Activated CD4-positive, alpha-beta T cell treated with anti-CD3 and anti-CD28 coated beads, Interleukin-2, Interleukin-6, amounts not matched to agents 100 ng/mL and 50 ng/mL, durations not matched to agents 16 hours and 8 hours (primary cell): ENCODE measurements at places on chromosomes 7 and 10.
A peak's percentile ranks its signal among the peaks of the same experiment; 100 is the strongest.

DNA sequence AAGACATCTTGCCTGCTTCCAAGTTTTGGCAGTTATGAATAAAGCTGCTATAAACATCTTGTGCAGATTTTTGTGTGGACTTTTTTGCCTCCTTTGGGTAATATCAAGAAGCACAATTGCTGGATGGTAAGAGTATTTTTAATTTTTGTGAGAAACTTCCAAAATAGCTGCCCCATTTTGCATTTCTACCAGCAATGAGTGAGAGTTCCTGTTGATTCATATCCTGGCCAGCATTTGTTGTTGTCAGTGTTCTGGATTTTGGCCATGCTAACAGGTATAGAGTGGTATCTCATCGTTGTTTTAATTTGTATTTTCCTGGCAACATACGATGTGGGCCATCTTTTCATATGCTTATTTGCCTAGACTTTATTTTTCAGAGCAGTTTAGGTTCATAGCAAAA lies 53.9 kb downstream of the BTAF1 start:
- no peak for DNase-seq

- DNase-seq = no peak
These were observed 60.5 kb downstream of the POM121L12 start for GRCh38 chr7:53095731-53096501.

- no peak for DNase-seq
These were observed 33.2 kb downstream of the CNNM2 start for GRCh38 chr10:102951316-102951715.

GRCh38 chr10:19541299-19541698 lies 274.9 kb upstream of the PLXDC2 start:
- no peak for DNase-seq

DNA sequence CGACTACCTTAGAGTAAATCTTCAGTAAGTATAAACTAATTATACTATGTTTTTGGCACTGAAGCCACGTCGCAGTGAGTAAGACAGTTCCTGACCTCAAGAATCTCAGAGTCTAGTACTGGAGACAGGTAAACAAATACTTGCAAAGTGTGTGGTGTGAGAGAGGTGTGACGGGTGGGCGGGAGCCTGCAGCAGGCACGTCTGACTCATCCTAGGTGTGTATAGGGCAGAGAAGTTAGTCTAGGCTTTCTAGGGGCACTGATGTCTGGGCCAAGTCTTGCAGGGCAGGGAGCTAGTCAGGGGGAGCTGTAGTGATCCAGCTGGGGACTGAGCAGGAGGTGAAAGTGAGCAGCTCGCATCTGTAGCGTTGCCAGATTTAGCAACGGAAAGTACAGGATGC lies 35.9 kb upstream of the SFTPD start:
- peak; percentile 69 for DNase-seq

DNA sequence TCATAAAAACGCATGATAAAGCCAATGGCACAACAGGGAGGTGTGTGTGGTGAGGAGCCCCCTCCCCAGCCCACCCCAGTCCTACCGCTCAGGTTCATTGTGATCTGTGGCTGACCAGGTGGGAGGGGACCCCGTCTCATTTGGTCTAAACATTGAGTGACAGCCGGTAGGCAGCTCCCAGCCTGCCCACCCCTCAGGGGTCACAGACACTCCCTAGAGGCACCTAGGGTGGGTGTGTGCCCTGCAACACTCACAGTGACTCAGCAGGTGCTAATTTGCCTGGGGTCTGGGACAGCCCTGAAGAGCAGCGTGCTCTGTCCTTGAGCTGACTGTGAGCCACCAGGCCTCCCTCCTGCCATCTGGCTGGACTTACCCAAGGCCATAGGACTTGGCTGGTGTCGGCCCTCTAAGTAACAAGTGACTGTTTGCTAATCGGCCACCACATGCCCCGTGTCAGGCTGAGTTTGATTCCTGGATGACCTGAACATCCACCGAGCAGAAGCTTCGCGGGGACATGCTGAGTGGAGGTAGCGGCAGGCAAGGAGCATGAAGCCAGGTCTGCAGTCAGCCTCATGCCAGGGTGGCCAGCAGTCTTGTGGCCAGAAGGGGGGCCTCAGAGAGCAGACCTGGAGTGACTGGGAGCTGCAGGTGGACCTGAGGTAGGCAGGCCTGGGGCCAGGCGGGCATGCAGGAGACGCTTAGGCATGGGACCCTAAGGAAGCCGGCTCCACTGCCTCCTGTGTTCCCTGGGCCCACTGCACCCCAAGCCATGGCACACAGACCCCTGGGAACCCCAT lies 282.3 kb upstream of the SHH start:
- DNase-seq = no peak

- DNase-seq = no peak
These were observed 83.5 kb upstream of the FZD1 start for GRCh38 chr7:91180746-91181145.

DNA sequence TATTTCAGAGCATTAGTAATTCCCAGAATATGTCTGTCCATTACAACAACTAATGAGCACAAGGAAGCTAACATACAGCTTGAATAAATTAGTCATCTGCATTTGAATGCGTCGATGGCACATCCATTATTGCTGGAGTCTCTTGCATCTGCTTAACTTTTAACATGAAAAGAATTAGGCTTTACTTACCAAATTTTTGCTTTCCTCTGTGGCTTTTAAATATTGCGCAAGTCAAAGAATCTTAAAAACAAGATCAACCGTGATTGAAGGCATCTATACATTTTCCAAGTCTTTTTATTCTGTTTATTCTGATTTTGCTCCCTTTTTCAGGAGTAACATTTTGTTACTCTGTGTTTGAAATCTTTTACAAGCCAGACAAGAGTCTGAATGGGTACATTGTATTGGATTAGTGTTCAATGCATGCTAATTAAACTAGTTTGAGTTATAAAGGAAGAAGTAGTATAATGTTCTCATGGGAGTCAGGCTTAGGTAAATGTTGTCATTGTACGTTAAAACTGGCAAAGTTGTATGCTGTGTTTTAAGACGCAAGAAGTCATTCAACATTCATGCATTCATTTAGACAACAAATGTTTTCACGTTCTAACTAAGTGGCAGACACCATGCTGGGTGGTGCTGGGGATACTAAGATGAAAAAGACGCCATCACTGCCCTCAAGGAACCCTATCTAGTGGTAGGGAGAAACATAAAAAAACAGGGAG lies 4.0 kb upstream of the CACNB2 start:
- DNase-seq = no peak

DNA sequence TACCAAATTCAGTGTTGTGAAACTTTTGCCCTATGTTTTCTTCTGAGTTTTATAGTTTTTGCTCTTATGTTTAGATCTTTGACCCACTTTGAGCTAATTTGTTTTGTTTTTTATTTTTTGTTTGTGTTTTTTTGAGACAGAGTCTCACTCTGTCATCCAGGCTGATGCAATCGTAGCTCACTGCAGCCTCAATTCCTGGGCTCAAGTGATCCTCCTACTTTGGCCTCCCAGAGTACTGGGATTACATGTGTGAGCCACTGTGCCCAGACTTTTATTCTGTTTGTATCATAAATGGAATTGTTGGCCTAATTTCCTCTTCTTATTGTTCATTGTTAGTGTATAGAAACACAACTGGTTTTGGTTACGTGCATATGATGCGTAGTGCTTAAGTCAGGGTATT lies 43.2 kb upstream of the ZMIZ2 start:
- no peak for DNase-seq

DNA sequence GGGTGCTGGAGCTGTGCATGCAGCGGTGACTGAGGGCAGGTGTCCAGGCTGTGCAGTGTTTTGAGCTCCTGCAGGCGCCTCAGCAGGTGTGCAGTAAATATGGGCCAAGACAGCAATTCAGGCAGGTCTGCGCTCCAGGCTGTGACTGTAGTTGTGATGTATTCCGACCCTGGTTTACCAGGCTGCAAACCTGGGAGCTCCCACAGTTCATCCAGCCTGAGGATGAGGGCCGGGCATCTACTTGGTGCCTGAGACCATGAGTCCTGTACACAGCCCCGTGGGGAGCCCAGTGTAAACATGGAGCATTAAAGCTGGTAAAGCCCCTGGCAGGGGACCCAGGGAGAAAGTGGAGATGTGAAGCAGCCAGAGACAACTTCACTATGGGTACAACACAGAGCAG lies 82.8 kb downstream of the VOPP1 start:
- DNase-seq = no peak

- no peak for DNase-seq
These were observed 6.1 kb downstream of the TBATA start for GRCh38 chr10:70779088-70779487.

DNA sequence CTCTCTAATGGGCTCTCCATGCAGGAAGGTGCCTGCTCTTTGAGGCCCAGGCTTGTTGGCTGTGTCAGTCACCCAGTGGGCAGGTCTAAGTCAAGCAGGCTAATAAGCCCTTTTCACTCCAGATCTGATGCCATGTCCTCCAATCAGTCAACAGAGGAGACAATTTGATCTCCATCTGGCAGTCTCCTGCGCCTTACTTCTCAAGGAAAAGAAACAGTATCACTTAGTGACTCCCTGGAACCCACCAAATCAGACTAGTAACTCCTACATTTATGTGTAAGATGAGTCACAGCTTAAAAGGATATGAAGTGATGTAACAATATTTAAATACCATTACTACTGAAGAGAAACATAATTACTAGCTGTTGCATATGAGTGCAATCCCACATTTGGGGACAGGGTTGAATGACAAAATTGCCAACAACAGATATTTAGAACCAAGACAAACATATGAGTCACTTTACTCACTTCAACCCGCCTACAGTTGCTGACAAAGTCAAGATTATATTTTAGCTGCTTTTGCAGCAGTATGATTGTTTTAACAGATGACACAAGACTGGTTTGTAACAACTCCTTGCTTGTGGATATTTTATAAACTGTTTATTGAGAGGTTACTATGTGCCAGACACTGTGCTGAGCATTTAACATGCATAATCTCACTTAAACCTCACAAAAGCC lies 72.1 kb downstream of the USP6NL start:
- DNase-seq = peak; percentile 11

DNA sequence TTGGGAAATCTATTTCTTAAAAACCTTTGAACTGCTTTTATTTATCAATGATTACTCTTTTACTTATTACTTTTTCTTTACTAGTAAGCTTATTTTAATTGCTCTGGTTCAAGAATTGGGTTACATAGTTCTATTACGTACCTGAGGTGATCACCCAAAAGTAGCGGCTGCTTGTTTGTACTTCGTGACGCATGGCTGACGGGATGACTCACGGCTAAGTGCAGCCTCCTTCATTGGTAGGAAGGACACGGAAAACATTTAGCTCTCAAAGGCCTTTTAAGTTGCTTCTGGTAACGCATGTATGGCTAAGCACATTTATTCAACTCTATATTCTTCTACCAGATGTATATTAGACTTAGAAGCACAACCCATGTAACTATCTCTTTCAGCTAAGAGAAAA lies 285.8 kb upstream of the SP4 start:
- DNase-seq = no peak

- no peak for DNase-seq
These were observed 764.3 kb downstream of the SUGCT start for GRCh38 chr7:40899151-40899550.

DNA sequence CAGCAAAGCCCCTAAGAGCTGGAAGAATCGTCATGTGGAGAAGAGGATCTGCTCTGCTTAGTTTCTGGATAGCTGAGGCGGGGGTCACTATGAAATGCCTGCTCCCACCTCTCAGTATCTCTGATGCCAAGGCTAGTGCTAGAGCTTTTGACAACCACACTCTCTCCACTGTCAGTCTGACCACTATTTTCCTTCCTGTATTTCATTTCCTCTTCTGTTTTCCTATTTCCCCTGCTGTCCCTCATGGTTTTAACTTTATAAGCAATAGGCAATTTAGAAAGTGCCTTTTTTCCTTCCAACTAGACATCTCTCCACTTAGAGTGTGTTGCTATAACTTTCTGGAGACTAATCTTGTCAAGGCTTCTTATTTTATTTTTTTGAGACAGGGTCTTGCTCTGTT lies 23.6 kb downstream of the C7orf57 start:
- no peak for DNase-seq

GRCh38 chr10:45592926-45593325 lies 79.6 kb downstream of the ZFAND4 start:
- DNase-seq = no peak

GRCh38 chr7:69773535-69774225 lies 175.4 kb downstream of the AUTS2 start:
- no peak for DNase-seq
